ENCODE measurements at places on chromosomes 3 and 15.

DNA sequence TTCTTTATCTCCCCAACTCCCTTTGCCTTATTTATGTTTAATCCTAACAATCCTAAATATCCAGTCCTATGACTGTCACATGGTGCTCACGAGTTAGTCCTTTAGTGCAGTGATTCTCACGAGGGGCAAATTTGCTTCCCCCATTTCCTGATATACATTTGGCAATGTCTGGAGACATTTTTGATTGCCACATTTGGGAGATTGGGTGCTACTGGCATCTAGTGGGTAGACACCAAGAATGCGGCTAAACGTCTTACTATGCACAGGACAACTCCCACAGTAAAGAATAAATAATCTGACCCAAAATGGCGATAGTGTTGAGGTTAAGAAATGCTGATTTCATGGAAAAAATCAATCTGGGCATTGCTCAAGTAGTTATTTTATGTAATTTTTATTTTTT, 466.5 kb downstream of the ROBO2 start:
- DNase-seq: no peak

DNA sequence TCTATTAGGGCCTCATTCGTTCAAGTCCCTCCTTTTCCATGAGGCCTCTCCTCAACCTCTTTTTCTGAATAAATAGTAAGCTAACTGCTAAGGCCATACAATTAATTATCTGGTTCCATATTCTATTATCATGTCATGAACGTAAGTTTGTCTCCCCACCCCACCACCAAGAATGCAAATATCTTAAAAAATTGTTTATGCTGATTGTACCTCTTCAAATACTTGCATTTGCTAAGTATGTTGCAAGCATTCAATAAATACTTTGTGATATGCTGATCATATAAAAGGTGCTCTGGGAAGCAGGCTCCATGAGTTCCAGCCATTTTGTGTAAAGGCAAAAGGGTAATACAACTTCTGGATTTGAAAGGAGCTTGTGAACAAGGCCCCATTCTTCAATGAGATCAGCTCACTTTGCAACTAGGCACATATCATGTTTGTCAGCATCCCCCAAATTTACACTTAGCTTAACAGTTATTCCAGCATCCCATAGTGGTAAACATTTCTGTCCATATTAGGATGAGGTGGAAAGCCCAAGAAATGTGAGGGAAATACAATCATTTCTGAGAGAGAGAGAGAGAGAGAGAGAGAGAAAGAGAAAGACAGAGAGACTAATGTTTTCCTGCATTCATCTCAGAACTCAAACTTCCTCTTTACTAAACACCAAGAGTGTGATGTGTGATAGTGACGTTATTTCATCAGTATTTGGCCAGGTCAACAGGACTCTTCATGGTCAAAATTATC, 33.2 kb downstream of the SLC12A8 start:
- no peak for DNase-seq

DNA sequence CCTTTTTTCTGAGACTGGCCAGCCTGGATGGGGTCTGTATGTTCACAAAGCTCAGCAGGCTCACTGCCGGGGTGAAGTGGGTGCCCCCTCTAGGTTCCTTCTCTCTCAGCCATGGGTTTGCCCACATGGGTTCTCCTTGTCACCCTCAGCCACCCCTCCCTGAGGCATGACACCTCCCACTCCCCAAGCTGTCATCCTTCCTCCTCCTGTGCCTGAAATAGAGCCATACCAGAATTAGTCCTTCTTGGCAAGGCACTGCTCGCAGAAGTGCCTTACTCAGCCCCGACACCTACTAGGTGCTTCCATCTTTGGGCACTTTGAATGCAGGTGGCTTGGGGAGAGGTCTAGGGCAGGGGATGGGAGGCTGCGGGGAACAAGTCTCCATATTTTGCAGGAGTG, 62.9 kb upstream of the SEC13 start:
- DNase-seq: no peak

DNA sequence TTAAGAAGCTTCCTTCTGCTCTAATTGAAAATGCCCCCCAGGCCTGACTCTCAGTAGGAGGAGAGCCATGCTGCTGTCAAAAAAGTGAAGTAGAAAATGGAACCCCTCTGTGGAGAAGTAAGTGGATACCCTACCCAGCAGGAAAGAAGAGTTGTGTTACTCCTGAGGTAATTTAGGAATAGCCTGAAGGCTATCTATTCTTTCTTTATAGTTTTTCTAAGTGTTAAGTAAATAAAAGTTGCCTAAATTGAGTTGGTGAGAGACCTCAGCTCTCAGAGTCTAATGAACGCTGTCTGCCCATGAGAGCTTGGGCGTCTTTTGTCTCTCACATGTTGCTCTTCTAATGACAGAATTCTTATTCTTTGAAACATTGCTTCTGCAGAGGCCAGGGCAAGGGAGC, 116.2 kb downstream of the NSUN3 start:
- DNase-seq: no peak

GRCh38 chr3:78706906-78707523, 1060.8 kb downstream of the ROBO1 start:
- DNase-seq: peak; percentile 51

DNA sequence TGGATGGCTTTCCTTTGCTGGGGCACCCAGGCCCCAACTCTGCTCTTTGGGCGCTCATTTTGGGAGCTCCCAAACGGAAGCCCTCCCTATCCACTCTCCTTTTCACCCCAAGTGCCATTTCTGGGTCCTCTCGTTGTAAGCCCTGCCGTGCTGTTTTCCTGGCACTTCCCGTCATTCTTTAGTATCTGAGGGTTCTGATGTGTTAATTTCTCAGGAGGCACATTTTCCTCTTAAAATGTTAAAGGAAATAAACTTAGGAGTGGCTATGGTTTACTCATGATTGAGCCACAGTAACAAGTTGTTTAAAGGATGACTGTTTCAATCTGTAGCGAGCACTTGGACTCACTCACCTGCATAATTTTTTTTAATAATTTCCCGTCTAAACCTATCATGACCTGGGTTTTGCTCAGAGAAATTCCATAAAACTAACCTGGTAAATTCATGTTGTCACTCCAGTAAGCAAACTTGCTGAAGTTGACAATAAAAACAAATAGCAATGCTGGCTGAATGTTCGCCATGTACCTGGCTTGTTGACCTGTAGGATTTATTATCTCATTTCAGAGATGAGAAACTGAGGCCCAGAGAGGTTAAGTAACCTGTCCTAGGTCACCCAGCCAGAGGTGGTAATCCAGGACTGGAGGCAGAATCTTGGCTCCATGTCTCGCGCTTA, 10.6 kb downstream of the ALDH1A3 start:
- no peak for DNase-seq

GRCh38 chr3:194908496-194908895, 222.8 kb downstream of the FAM43A start:
- DNase-seq: no peak

Data from fibroblast of skin of scalp (primary cell).